Neural progenitor cell (in vitro differentiated cells): ENCODE measurements at places on chromosomes 7 and 10. TPM values are rescaled to one million over a fixed set of nuclear protein-coding genes. Genes with fewer than 3 reads are reported as not detected.

The CALN1 gene
- total RNA-seq: 1.9 and 3.1 TPM in 2 replicates

The EGFR gene
- 4.6 and 4.7 TPM in 2 replicates for total RNA-seq

The CCDC172 gene
- not detected in 2 replicates for total RNA-seq

The IQCE gene
- 4.6 and 10.1 TPM in 2 replicates for total RNA-seq

The UPK3B gene
- total RNA-seq: 0.12 TPM in 1 of 2 replicates, not detected in the other

The RELN gene
- 0.02 and 0.19 TPM in 2 replicates for total RNA-seq

DNA sequence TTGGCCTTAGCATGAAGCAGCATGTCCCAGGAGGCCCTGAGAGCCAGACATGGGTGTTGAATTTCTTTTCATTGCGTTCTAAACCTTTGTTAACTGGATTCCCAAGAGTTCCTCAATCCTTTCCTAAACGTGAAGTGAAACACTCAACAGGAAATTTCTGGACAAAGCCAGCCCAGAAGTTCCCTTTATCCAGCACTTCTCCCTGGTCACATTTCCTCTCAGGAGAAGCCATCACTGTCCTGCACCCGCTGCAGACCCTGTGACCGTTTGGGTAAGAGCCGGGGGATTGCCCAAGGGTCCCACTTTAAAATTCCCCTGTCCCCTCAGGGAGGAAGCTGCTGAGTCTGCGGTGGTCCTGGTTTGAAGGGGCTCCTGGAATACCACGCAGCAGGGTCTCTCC, 88.0 kb upstream of the ZPBP start:
- DNase-seq: no peak

GRCh38 chr7:79608005-79608404, 154.5 kb upstream of the MAGI2 start:
- no peak for DNase-seq

DNA sequence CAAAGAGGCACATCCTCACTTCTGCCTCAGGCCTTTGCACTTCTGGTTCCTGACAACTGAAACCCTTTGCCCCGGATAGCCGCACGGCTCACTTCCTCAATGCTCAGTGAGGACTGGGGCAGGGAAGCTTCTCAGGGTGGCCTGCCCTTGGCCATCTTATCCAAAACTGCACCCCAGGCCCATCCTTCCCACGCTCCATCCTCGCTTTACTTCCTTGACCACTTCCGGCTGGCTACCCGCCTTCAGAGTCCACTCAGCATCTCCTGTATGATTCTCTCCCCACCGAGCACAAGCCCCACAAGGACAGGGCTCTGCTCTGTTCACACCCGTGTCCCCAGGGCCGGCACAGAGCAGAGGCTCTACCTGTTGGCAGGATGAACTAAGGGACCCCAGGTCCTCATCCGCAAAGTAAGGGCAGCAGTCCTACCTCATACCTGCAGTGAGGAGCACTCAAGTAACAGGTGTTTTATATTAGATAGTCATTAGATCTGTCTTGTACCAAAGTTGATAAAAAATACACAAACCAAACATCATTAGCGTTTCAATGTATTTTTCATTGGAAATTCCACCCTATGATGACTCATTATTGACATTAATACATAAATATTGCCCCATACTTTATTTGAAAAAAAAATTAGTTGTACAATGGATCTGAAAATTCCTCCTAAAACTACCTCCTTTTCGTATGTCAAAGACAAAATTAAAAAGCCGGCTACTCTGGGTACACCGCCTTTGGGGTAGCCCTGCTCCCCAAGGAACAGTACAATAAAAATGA, 35.0 kb downstream of the GNA12 start:
- DNase-seq: no peak

- DNase-seq: no peak
Measured at GRCh38 chr10:53477313-53477675, 704.7 kb upstream of the MBL2 start.

GRCh38 chr10:32340596-32341180, 6.3 kb downstream of the EPC1 start:
- DNase-seq: no peak

DNA sequence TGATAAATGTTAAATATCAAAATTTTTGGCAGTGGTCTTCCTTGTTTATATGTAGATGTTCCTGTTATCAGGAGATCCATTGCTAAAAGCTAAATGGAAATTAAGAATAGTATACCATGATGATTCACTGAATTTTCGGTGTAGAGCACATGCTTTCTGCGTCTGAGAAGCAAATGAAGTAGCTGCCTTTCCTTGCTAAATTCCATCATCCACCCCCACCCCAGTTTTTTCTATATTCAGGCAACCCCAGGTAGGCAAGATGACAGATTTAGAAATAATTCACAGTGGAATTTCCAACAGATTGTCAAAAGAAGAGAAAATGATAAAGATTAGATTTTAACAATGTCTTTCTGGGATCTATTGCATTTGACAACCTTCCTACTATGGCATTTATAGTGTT, 231.9 kb downstream of the PLXDC2 start:
- DNase-seq: no peak

DNA sequence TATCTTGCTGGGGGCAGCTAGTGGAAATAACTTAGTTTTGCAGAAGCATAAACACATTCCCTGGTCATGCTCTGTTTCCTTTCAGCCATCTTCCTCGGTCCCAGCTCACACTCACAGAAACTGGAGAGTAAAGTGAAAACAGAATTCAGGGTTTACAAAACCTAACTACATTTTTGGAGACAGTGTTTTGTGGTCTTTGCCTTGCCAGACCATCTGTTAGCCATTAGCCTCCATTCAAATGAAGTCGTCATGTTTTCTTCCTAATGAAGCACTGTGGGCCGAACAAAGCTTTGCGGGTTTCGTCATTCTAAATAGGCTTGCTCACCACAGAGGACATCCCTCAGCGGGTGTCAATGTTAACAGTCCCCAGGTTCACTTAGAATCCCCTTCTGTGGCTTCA, 214.6 kb upstream of the TMEM72 start:
- DNase-seq: no peak

- no peak for DNase-seq
Measured at GRCh38 chr10:127151541-127151940, 44.9 kb downstream of the INSYN2A start.

- no peak for DNase-seq
Measured at GRCh38 chr7:150927157-150927955, 50.8 kb downstream of the KCNH2 start.

GRCh38 chr7:43244232-43244631, 131.8 kb downstream of the HECW1 start:
- DNase-seq: no peak

GRCh38 chr10:118922226-118922625, 107.3 kb upstream of the NANOS1 start:
- no peak for DNase-seq

- no peak for DNase-seq
Measured at GRCh38 chr7:55299273-55299967, 65.7 kb upstream of the LANCL2 start.

DNA sequence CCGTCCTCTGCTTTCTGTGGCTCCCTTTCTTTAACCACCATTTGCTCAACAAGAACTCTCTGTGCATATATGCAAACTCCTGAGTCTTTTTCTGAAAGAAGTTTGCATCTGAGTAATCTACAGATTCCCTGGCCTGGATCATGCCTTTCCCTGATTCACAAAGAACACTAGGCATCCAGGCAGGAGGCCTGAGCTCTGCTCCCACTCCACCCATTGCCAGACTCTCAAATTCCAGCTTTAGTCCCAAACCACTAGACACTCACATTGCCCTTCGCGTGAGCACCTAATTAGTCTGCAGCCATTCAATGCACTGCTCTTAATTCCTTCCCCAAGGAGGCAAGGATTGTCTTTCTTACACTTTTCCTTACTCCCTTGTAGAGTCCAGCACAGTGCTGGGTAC, 60.9 kb downstream of the ABCC2 start:
- peak; percentile 9 for DNase-seq

- DNase-seq: peak; percentile 64
Measured at GRCh38 chr7:98668255-98668654, 51.2 kb downstream of the NPTX2 start.

GRCh38 chr7:108358553-108358952, 97.7 kb downstream of the NRCAM start:
- DNase-seq: no peak

GRCh38 chr10:2935647-2936386, 131.5 kb upstream of the PFKP start:
- DNase-seq: no peak
